ENCODE measurements at places on chromosomes 3 and 15.

- no peak for DNase-seq
These were observed 112.4 kb downstream of the FRMD5 start for GRCh38 chr15:44082558-44083157.

DNA sequence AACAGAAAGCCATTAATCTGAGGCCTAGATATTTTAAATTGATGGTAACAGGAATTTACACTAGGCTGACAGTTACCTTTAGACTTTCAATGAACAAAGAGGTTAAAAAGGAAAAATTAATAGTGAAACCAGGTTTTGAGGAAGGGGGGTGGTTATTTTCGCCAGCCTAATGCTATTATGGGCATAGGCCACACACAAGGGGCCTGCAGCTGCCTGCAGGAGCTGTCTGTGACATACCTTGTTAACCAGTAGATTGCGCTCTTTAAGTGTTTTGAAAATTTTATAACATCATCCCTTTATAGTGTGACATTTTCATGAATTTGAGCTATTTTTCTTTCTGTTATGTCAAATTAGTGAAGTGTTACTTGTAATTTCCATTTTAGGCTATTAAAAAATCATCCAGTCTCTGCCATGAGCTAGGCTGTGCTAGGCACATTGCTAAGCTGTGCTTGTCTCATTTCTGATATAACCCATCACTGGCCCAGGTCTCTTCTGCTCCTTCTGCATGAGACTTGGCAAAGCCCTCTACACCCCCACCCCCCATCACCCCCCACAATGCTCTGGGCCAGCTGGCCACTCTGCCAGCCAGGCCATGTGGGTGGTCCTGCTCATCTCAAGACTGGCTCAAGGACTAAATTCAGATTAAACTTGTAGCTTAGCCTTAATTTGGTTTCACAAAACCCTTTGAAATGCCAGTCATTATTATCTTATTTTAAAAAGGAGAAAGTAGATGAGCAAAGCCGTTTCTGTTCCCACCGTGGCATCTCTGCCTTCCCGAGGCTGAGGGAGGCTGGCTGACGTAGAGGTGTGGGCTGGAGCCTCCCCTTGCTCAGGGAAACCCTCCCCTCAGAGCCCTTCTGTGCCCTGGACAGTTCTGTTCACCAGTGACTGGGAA, 48.4 kb upstream of the SEC22A start:
- DNase-seq, result no peak

GRCh38 chr15:33453761-33454160, 143.0 kb downstream of the RYR3 start:
- DNase-seq, result no peak

DNA sequence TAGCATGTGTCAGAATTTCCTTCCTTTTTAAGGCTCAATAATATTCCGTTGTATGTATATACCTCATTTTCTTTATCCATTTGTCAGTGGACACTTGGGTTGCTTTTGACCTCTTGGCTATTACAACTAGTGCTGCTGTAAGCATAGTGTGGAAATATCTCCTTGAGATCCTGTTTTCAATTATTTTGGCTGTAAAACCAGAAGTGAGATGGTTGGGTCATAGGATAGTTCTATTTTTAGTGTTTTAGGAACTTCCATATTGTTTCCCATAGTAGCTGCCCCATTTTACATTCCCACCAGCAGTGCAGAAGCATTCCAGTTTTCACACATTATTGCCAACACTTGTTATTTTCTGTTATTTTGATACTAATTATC, 70.4 kb upstream of the C15orf39 start:
- DNase-seq, result no peak

GRCh38 chr3:148861277-148861869, 3.7 kb upstream of the CPA3 start:
- DNase-seq, result no peak

DNA sequence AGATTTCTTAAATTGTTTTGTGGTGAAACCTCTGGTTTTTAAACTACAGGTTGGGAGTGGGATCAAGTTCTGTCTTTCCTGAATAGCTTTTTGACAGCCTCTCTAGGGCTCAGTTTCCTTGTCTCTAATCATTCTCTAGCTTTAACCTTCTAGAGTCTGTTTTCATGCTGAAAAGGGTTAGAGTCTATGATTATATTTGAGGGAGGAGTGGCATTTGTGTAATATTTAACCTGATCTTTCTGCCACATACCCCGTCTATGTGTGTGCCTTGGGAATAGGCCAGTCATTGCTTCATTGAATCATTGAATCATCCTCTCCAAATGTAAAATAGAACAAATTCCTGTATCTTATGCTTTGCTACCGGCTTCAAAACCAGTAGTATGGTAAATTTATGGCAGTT, 204.9 kb downstream of the KLHL25 start:
- DNase-seq, result no peak

GRCh38 chr15:26667222-26667988, 105.5 kb downstream of the GABRB3 start:
- DNase-seq, result no peak

GRCh38 chr3:124960698-124961097, 26.1 kb upstream of the MUC13 start:
- no peak for DNase-seq

- no peak for DNase-seq
These were observed 31.2 kb upstream of the DUT start for GRCh38 chr15:48300038-48300437.

DNA sequence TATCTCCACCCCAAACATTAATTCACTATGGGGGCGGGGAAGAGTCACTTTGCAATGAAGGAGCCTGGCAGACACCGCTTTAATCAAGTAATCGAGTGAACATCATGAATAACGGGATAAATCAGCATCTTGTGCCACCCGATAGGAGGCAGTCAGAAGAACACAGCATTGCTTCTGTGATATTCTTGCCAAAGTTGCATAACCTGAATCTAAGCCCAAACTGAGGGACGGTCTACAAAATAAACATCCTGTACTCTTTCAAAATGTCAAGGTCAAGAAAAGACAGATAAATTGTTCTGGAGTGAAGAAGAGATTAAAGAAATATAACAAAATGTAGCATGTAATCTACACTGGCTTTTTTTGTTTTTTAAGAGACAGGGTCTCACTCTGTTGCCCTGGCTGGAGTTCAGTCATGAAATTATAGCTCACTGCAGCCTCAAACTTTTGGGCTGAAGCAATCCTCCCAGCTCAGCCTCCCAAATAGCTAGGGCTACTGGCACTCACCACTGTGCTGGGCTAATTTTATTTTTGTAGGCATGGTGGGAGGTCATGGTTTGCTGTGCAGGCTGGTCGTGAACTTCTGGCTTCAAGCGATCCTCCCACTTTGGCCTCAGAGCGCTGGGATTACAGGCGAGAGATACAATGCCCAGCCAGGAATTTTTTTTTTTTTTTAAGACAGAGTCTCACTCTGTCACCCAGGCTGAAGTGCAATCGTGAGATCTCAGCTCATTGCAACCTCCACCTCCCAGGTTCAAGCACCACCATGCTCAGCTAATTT, 20.1 kb upstream of the VWA5B2 start:
- no peak for DNase-seq

GRCh38 chr3:88149101-88149508, 654 bp upstream of the C3orf38 start:
- no peak for DNase-seq

DNA sequence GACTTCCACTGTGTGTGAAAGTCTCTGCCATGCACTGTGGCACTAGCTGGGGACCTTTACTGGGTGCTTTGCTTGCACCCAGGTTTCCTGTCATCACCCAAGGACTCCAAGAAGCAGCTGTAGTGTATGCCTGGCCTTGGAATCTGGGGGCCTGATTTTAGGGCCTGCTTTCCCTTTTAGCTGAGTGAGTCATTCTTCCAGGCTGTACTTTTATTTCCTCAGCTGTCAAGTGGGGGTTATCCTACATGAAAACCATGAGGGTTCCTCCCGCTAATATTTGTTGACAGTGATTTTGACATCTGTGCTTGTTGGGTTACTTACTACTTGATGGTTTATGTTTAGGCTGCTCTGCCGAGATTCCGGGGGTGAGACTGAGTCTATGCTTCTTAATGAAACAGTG, 18.5 kb downstream of the GORASP1 start:
- no peak for DNase-seq

DNA sequence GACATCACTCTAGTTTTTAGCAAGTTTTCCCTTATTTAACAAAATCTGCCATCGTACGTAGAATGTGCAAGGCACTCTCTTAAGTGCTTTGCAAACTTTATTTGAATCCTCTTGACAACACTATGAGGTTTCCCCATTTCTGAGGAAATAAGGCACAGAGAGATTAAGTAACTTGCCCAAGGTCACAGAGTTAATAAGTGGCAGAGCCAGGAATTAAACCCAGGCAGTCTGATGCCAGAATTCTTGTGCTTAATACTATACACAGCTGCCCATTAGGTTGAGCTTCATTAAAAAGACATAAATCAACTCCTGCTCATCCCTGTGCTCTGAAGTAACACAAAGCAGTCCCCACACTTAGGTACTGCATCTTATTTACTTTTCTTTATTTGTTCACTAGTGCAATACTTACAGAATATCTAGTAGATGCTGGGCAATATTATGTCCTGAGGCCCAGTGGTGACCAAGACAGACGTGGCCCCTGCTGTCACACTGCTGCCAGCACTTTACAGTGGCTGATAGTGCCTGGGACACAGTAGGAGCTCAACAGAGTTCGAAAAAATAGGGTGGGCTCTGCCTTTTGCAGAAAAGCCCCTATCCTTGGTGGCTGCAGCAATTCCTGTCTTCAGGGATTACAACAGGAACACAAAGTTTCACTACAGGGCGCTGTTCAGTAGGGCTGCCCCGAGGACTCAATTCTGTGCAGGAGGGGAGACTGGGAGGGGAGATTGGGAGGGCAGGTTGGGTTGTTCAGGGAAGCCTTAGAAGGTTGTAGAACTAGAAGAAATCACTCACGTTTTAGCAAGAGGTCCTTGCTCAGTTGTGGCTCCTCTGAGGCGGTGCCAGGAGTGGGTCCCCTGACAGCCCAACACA, 138.3 kb upstream of the TPM1 start:
- no peak for DNase-seq

- DNase-seq, result no peak
These were observed 1.0 kb downstream of the PRKCD start for GRCh38 chr3:53161820-53162671.

DNA sequence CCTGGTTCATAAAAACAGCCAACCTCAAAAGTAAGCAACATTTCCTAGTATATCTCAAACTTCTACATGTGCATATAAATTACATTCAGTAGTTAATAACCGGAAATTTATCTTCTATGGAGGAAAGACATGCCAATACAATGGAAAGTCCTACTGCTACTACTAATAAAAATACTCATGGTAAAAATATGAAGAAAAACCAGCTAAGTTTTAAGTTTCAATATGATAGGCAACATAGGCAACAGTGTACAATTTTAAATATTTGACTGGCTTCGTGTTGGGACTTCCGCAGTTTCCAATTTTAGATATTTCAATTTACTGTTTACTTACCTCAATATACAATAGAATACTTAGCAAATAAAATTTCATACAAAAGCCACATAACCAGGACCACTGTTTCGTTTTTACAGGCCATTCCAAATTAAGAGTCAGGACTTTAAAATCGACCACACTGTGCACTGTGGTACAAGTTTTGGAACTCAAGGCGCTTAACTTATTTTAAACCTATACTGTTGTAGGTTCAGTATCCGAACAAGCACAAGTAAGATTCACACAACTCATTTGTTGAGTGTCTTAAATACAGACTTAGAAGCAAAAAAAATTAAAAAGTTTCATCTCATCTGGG, 2.9 kb downstream of the NAA50 start:
- DNase-seq, result no peak

DNA sequence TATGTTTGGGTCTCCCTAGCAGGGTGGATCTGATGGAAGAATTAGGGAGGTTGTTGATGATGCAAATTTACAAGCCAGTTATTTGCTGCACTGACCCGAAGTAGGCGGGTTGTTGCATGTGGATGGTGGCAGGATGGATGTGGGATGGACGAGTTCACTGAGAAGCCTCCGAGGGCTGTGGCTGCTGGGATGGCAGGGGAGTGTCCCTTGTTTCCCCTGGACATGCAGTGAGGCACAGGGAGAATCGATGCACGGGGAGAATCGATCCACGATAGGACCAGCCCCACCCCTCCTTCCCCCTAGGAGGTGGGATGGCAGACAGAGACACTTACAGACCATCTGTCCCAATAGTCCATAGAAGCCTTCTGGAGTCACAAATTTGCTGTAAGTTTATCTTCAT, 31.0 kb upstream of the KLF13 start:
- DNase-seq, result no peak

GRCh38 chr15:63085289-63085688, 36.4 kb upstream of the LACTB start:
- DNase-seq, result no peak

DNA sequence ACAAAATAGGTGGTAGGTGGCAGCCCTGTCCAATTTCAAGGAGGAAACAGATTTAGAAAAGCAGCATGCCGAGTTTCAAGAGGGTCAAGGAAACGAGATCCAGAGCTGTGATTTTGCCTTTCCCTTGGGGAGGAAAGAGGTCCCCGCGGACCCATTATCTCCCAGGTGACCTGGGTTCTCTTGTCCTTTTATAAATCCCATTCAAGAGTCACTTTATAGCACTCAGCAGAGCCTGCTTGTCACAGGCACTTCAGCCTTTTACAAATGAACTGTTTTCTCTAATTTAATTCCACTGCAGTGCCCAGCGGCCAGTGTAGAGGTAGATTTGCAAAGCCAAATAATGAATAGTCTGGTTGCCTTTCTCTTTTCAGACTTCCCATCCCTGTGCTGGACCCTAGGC, 99.9 kb downstream of the CD47 start:
- no peak for DNase-seq

DNA sequence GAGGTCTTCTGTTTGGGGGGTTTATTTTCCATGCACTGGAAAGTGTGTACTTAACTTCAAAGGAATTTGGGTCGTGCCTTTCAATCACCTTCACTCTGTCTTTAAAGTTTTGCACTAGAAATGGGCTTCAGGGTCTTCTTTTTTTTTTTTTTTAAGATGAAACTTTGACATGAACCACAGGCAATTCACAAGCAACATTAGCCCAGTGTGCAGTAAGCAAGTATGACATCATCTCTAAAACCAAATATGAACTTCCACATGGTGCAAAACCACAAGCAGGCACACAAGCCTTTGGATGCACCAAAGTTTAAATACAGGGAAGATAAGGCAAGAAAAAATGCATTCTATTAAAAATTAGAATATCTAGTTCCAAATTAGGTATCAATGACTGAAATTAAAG, 381.9 kb downstream of the ERC2 start:
- DNase-seq, result no peak

- DNase-seq, result no peak
These were observed 283.9 kb downstream of the GRM7 start for GRCh38 chr3:7144697-7145308.

- DNase-seq, result no peak
These were observed 39.8 kb downstream of the CHDH start for GRCh38 chr3:53806182-53807116.

DNA sequence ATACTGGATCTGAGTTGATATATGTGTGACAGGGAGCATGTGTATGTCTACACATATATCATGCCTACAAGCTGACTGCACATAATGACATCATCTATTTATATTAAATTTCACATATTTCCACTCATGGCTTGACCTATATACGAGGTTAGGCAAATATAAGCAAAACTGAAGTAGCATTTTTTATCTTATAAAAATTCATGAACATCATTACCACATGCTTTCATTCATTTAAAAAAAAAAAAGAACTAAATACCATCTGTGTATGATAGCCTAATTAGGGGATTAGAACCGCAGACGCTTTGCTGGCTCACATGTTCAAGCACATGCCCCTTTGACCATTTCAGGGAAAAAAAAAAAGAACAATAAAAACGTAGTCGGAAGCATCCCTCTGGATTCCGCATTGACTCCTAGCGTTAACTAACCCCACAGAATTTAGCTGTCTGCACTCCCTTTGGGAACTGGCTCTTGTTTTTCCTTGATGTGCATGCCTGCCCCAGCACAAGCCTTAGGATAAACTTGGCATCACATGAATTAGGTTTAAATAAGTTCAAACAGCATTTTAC, 888.4 kb downstream of the ROBO1 start:
- DNase-seq, result no peak

- no peak for DNase-seq
These were observed 241.5 kb upstream of the SATB1 start for GRCh38 chr3:18666655-18667054.

All from stimulated activated CD8-positive, alpha-beta memory T cell treated with anti-CD3 and anti-CD28 coated beads, Interleukin-15, amount 100 ng/mL, for 1 hour (primary cell).